ENCODE measurements at places on chromosomes 13 and 19.

GRCh38 chr19:17235300-17235970 is 9.4 kb downstream of the OCEL1 start:
- DNase-seq = peak; percentile 79

DNA sequence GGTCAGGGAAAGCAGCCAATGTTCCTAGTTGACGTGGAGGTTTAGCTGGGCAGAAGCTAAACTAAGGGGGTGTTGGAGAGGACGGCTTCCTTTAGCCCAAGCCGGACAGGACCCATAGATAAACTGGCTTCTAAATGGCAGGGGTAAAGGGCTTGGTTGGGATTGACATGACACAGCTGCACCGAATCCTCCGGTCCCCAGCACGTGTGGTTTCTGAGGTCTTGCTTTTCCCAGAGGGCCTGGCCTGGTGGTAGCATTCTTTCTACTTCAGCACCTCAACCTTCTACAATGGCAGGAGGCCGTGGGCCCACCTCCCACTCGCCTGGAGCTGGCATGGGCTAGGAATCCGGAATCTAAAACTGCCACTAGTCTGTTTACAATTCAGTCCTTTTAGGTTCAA is 163.0 kb downstream of the FGF9 start:
- no peak for DNase-seq

- DNase-seq = no peak
Observed at GRCh38 chr19:33687481-33688170, 65.9 kb downstream of the CHST8 start.

DNA sequence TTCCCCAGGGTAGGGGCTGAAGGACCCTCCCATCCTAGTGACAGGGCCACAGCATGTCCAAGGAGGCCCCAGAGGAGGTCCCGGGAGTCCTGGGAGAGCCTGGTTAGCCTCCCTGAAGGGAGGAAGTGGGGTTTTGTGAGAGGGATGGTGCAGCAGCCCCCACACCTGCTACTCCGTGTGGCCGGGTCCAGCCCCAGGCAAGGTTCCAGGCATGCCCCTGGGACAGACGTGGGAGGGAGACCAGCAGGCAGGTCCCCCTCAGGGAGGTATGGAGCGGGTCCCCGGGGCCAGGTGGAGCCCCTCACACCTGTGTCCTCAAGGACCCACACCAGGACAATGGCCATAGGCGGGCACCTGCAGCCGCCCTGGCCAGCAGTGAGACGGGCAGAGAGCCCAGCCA is 1.9 kb upstream of the F7 start:
- no peak for DNase-seq

- DNase-seq = no peak
Observed at GRCh38 chr19:45498411-45499195, at the start of gene PPM1N. PPM1N (plus strand) TSS chr19:45498443; CDS start chr19:45498473, 30 bp downstream.

DNA sequence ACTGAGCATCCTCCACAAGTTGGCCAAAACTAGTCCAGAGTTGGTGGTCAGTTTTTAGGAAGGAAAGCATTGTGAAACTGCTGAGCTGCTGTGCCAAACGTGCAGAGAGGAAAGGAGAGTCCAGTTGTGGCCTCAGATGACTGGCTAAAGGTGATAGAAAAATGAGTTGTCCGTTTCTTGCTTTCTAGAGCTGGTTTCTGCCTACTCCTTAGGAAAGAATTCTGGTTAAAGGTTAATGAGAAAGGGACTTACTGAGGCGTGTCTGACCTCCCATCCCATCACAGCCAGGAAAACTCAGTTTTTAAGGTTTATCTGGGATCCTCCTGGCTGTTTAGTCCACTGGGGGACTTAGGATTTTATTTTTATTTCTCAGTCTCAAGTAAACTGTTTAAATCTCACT is 1186.3 kb downstream of the UQCRFS1 start:
- no peak for DNase-seq
